ENCODE measurements at places on chromosomes 7 and 10.
A peak's percentile ranks its signal among the peaks of the same experiment; 100 is the strongest.

DNA sequence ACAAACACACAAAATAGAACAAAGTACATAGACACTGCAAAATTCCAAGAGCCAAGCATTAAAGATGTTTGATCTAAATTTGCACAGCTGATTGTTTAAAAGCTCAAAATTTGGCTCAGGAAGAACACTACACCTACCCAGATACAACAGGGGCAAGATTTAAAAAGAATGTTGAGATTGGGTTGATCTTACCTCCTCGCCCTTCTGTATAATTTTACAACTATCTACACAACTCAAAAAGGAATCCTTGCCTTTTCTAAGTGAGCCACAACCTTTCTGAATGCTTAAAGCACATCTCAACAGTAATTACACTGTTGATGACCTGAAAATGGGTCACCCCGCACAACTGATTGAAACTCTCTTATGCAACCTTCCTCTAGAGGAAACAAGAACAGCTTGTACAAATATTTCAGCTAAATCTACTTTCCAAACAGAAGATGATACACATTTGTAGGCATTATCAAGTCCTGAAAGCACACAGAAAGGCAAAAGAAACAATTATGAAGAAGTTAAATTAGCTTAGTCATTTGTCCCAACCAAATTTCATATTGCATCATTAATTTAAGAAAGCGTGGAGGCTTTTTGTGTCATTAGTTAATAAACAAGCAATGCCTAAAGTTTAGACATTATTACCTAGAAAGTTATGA is 75.5 kb downstream of the UBE2H start:
- DNase-seq: no peak

DNA sequence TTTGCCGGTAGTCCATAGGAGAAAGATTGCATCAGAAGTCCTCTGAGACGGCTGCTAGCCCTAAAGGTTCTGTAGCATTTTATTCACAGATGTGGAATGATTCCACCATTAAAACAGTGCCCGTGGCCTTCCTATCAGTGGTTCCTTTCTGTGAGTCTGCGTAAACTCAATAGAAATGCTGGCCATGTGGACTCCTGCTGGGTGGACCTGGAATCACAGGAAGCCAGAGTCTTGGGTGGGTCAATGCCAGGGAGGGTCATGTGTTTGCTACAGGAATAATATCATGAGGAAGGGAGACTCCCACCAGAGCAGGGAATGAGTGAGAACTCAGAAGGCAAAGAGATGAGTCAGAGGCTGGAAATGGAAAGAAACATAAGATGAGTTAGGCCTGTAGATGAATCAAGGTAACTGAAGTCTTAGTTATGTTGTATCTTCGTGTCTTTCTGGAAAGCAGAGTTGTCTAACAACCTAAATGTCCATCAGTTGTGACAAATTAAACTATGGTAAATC is 410.4 kb upstream of the AUTS2 start:
- peak; percentile 8 for DNase-seq

DNA sequence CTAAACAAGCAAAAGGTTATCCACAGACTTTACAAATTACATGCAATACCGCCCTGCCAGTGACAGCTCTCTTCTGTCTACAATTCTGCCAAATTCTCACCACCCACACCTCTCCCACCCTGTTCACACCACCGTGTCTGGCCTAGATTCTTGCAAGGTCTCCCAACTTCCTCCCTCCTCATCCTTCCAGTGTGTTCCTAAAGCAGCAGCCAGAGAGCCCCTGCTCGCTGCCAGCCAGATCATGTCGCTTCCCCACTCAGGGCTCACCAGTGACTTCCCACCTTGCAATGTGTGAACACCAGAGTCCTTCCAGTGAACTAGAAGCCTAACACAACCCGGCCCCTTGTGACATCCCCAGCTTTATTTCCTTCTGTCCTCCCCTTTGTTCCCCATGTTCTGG is 121.6 kb downstream of the HECW1 start:
- DNase-seq: no peak

DNA sequence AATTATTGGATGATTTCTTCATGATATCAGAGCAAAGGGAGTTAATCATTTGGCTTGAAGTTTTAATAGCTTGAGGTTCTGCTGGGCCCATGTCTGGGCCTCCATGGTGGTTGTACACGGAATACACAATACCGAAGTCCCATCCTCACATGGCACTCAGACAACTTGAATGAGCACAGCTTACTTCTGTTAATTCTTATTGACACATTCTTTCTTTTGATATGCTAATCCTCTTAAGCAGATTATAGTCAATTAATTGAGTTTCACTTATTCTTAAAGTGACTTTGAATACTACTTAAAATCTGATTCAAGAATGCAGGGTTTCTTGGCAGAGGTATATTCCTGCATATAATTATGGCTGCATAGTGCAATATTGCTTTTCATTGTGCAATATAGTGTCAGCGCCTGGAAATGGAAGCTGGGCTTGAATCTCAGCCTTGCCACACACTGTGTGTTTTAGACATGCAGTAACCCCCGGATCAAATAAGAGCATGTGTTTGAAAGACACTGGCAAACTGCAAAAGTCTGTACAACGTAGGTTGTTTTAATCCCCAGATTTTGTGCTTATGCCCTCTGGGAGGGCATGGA is 543.5 kb upstream of the ADARB2 start:
- no peak for DNase-seq

DNA sequence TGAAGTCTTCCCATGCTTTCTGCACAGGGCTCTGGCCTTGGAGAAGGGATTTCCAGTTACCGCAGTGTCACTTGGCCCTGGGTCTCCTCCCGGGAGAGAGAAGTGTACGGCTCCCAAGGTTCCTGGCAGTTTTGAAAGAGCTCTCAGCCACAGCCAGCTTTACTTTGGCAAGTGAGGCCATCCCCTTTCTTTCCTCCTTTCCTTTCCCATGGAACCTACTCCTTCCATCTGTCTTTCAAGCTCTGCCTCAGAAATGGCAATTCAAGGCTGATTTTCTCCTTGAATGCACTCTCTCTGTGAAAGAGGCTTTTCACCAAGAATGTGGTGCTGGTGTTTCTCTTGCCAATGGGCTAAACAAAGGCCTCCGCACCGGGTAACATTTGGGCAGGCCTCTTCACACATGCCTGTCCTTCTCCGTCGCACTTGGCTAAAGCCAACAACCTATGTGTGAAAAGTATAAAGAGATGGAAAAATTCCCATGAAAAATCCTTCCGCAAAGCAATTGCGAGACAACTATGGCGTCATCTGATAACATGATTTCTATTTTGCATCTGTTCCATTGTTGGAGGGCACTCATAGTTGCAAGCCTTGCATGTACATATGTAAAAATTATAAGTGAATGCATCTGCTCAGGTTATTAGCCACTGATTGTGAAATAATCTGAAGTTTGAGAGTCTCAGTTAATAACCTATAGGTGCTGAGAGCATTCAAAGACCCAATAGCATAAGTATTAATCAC is 125.4 kb downstream of the PFKFB3 start:
- DNase-seq: no peak

GRCh38 chr7:24255139-24255538 is 28.9 kb upstream of the NPY start:
- no peak for DNase-seq

DNA sequence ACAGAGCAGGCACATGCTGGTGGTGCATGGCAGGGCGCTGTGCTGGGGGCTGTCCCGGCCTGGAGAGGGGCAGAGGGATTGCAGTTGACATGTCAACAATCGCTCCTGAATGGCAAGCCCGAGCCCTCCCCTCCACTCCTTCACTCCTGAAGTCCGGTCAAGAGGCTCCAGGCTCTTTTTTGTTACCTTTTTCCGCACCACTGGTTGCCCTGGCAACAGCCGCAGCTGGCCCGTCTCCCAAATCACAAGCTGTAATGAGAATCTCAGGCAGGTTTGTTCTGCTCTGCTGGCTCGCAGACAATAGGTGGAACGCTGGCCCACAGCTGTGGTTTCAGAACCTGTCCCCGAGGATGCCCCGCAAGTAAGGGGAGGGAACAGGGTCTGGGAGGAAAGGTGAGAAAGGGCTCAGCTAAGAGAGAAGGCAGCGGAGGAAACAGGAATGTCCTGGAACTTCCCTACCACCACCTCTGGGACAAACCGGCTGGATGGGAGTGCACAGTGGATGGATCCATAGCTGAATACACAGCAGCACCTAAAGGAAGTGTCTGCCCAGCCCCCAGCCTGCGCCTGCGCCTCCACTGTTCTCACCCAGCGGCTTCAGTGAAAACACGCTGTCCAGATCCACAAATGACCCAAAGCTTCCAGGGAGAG is 58.9 kb downstream of the CALML3 start:
- DNase-seq: no peak

DNA sequence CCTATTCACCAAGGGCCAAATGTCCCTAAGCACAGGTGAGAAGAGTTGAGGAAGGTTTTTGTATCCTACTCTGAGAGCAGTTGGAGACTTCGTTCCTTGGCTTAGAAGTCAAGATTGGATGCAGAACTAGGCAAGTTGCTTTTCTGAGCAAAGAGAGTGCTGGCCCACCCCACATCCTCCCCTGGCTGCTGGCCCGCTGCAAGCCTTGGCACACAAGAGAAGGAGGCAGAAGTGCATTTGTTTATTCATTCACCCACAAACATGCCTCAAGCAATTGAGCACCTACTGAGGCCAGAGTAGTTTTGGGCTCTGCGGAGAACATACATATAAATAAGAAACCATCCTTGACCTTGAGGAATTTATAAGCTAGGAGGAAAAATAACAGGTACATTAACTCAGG is 318.9 kb downstream of the KCNMA1 start:
- DNase-seq: no peak

DNA sequence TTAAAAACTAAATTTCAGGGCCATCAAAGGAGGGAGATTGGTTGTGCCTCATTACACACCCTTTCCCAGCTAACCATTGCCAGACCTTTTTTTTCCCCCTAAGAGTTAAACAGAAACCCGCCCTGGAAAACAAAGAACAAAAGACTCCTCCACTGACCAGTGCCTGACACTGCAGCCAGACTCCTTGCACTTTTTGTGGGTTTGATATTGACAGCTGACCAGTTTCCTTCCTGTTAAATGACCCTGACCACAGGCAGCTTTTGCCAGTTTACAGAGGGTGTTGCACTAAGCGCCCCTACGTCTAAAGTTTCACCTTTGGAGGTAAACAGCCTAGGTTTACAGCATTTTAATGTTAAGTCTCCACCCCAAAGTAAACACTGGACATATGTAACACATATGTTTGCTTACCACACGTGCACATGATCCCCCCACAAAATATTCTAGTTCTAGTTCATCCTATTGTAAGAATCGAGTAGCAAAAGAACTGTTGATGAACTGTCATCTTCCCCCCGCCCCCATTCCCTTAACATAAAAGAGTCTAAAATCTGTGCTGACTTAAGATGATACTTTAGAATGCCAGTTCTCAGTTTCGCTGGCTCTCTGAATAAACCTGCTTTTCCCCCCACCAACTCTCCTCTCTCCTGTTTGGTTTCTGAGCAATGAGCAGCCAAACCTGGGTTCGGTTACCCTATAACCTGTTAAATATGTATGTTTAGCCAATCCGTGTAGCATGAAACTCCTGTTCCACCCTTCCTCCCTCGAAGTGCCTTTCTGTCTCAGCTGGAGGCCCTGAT is 38.0 kb downstream of the FOXI2 start:
- no peak for DNase-seq

DNA sequence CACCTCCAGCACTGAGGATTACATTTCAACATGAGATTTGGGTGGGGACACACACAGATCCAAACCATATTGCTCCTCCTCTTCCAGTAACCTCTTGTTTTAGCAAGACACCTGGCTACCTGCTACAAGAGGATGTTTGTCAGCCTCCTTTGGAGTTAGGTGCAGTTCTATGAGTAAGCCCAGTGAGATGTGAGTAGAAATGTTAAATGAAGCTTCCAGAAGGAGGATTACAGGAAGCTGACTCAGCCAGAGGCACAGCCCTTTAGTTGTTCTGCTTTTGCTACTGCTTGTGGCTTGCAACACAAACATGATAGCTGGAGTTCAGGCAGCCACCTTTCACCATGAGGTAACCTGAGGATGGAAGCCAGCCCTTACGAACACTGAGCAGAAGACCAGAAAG is 382.7 kb upstream of the RNF32 start:
- no peak for DNase-seq

DNA sequence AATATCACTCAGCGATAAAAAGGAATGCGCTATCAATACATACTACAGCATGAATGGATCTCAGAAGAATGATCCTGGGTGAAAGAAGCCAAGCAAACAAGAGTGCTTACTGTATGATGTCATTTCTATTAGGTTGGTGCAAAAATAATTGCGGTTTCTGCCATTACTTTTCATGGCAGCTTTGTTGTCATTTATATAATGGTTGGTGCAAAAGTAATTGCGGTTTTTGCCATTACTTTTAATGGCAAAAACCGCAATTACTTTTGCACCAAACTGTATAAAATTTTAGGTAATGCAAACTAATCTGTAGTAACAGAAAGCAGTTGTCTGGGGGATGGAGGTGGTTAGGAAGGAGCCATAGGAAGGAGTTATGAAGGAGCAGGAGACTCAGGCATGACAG is 318.3 kb upstream of the ZMIZ1 start:
- DNase-seq: no peak

GRCh38 chr7:154581251-154581890 is 421.6 kb downstream of the PAXIP1 start:
- DNase-seq: no peak

DNA sequence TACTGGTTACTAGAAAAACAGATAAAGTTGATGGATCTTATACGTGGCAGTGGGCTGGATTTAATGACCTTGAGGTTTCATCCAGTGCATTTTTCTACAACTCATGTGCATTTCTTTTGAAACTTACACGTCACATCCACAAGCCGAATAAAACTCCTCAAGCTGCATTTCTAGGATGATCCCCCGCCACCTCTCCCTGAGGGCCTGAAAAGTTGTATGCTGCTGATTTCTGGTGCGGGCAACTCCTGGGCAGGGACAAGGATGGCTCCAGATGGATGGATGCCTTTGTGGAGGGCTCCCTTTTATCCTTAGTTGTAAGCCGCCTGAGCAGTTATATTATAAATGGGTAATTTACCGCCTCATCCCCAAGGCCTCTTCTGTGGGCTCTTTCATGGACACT is 1091.1 kb downstream of the LRMDA start:
- DNase-seq: no peak

DNA sequence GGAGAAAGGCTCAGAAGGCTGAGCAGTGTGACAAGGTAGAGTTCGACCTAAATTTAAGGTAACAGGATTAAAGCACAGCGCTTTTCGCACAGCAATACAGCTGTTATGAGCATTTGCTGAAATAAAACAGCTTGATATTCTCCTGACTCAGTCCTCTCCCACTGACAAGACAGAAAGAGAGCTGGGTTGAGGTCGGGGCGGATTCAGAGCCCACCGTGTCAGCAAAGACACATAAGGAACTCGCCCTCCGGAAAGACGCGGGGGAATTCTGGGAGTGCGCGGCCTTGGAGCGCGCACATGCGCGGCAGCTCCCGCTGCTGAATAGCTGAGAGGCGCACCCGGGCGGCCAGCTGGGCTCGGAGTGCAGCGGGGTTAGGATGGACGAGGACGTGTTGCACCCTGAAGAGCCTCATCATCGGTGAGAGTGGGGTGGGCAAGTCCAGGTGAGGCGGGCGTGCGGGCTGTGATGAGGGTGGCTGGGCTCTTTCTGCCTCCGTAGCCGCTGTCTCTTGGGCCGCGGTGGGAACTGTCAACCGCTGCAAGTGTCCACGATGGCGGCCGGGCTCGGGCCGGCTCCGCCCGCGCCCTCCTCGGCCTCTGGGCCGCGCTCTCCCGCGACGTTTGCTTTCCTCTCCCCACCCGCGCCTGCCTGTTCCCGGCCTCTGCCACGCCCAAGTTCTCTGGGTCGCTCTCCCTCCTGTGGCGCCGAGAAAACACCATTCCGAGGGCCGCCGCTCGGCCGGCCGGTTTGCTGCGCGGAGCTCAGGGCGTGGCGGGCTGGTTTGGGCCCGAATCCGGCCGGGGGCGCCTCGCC is 120.6 kb downstream of the LYZL1 start:
- peak; percentile 67 for DNase-seq

GRCh38 chr10:102675666-102676533 is 31.6 kb downstream of the TRIM8 start:
- DNase-seq: peak; percentile 96
